Stimulated activated CD4-positive, alpha-beta T cell treated with anti-CD3 and anti-CD28 coated beads, Interleukin-4, amount 100 ng/mL, for 24 hours (primary cell): ENCODE measurements at places on chromosomes 13 and 19.

DNA sequence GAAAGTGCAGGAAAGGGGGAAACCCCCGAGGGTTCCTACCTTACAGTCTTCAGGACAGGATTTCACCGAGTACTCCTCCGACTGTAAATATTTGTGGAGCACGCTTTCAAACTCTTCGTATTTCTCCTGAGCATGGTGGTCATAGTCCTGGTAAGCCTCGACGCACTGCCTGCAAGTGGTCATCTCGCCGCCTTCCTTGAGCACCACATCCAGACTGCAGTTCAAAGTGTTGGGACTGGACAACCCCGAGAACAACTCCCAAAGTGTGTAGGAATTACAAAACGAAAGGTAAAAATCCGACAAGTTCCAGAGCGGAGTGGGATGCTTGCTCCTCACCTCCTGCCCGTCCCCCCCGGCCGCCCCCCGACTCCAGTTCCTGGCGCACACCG is 349.7 kb downstream of the LIG4 start:
- DNase-seq: no peak

GRCh38 chr13:57314897-57315520 is 148.0 kb downstream of the PRR20E start:
- no peak for DNase-seq

- peak; percentile 58 for DNase-seq
Measured at GRCh38 chr13:99339736-99340397, 32.7 kb upstream of the GPR183 start.

GRCh38 chr19:13827656-13828055 is 32.4 kb downstream of the ZSWIM4 start:
- no peak for DNase-seq

DNA sequence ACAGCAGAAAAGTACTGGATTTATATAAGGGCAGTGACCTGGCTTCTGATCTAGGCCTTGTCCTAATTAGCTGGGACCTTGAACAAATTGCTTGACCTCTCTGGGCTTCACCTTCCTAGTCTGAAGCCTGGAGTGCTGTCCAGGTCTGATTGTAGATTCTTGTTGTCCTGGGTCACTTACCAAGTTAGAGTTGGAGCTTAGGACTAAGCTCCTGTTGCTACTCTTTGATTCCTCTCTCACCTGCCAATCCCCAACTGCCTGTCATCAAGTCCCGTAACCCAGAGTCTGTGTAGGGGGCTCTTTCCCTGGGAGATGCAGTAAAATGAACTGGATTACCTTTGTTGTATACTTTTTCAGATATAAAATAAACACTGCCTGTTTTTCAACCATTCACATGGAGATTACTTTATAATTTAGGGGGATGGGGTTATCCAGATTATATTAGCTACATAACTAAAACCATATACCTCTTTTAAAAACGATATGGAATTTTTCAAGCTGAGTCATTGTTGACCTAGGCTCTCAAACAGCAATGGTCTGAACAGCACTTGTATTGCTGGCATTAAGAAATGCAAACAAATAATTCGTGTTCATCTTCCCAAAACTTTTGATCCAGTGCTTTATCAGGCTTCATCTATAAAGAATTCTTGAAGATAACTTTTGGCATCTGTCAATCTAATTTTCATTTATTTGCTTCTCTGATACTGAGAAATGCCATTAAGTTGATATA is 5.8 kb downstream of the ARHGAP35 start:
- no peak for DNase-seq

DNA sequence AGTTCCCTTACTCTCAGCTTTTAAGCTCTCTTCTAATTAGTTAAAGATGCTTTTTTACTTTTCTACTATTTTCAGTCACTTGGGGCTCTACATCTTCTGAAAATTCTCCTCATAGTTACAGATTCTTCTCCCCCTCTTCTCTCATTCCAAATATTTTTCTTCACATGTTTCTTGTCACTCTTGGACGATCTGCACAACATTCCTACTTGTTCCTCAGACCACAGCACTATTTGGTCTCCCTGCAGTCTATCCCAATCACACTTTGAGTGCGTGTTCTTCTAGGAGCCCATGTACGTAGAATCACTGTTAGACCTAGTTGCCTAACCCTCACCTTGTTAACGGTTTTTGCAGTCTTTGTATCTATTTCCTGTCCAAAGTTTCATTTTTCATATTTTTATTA is 222.5 kb upstream of the SPRY2 start:
- DNase-seq: no peak

- DNase-seq: no peak
Measured at GRCh38 chr13:93284064-93284463, 57.5 kb downstream of the GPC6 start.

- DNase-seq: no peak
Measured at GRCh38 chr13:24606486-24607170, 73.6 kb upstream of the ATP12A start.

GRCh38 chr19:9912551-9913236 is 23.6 kb downstream of the OLFM2 start:
- no peak for DNase-seq

DNA sequence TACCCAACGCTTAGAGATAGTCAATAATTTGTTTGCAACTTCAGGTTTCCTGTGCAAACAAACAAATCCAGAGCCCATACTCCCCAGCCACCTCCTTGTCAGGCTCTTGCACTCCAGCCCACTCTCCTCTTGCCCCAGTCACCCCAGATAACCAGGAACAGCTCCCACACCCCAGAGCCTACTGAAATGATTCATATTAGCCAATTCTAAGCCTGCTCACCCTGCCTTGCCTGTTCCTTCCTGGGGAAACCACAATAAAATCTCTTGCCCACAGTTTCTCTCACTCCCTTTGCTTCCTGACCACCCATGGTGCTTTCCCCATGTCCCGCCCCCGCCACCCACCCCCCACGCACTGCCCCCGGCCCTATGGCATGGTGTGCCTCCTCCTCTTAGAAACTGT is 3.8 kb upstream of the ACTL9 start:
- peak; percentile 38 for DNase-seq

GRCh38 chr13:113203507-113204377 is 4.7 kb downstream of the PCID2 start:
- no peak for DNase-seq

- no peak for DNase-seq
Measured at GRCh38 chr19:15296353-15296752, 36.0 kb downstream of the BRD4 start.

GRCh38 chr13:42876887-42877545 is 95.6 kb downstream of the FAM216B start:
- DNase-seq: no peak

DNA sequence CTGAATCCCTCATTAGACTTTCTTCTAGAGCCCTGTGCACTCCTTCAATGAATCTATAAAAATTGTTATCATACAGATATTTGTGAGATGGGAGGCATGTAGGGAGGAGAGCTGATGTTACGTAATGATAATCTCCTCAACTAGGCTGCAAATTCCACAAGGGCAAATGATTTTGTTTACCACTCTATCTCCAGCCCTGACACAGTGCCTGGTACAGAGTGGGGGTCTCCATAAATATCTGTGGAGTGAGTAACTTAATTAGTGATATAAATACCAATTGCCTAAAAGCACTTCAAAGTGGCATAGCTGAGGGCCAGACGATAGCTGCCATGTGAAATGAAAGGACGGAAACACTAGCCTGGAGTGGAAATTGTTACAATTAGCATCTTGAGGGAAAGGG is 54.2 kb downstream of the SERTM1 start:
- DNase-seq: no peak

DNA sequence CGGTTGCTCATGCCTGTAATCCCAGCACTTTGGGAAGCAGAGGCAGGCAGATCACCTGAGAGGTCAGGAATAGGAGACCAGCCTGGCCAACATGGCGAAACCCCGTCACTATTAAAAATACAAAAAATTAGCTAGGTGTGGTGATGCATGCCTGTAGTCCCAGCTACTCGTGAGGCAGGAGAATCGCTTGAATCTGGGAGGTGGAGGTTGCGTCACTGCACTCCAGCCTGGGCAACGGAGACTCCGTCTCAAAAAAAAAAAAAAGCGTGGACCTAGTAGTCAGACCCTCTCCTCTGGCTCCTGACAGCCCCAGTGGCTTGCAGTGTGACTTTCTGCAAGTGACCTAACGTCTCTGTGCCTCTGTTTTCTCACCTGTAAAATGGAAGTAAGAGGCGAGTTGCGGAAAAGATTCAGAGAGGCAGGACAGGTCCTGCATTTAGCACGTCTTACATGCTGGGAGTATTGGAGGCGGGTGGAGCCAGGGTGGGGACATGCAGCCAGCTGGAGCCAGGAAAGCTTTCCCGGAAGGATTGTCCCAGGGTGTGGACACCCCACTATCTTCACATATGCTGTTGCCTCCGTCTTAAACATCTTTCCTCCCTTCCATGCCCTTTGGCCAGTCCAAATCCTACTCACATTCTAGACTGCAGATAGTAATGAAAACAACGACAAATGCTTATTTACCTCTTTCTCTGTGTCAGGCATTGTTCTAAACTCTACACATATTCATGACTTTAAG is 2.9 kb downstream of the TUBB4A start:
- no peak for DNase-seq

- DNase-seq: no peak
Measured at GRCh38 chr13:95349267-95349666, 48.0 kb upstream of the ABCC4 start.

DNA sequence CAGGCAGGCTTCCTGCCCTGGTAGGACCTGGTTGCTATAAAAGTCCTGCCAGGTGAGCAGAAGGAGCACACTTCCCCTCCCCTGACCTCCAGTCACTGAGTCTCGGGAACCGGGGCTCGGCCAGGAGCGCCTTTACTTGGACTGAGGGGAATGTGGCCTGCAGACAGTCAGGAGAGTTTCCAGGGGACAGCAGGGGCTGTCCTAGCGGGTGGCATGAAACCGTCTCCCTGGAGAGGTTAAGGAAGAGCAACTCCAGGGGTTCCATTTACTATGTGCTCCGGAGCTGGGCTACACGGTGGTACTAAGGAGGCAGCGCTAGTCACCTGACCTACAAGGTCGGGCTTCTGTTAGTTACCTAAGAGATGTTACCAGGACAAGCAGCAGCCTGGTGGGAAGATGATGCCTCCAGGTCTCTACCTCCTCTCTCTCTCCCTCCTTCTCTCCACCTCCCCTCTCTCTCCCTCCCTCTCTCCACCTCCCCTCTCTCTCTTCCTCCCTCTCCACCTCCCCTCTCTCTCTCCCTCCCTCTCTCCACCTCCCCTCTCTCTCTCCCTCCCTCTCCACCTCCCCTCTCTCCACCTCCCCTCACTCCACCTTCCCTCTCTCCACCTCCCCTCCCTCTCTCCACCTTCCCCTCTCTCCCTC is 4.1 kb upstream of the CNOT3 start:
- DNase-seq: no peak

- DNase-seq: no peak
Measured at GRCh38 chr13:101452519-101453485, at the start of gene ITGBL1. Gene ITGBL1, plus strand, starts transcription at chr13:101452675. Its CDS starts 159 bp downstream, at chr13:101452834.

GRCh38 chr19:40641281-40641680 is 40.1 kb downstream of the LTBP4 start:
- DNase-seq: no peak

- DNase-seq: no peak
Measured at GRCh38 chr13:45873491-45874325, 22.2 kb upstream of the SIAH3 start.

DNA sequence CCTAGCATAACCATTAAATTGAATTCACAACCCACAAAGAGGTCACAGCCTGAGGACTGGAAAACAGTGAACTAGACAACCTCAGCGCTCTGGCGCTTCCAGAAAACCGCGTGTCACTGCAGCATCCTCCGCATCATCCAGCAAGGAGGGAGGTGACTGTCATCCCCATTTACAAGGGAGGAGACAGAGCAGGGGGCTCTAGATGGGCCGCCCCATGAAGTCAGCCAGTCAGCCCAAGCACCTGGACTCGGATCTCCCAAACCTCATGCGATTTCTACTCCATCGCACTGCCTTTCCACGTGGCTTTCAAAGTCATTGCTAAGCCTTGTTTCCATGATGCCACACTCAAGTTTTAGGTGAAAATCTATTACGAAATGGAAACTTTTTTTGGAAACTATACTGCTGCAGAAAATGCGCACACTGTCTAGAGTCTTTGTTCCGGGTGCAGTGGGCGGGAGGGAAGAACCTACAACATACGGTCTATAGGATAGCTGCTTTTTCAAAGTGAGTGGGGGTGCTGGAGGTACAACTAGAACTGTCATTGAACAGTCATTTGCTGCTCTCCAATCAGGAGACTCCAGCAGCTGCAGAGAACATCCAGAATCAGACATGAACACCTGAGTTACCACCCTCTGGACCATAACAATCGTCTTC is 2.8 kb downstream of the AP3D1 start:
- DNase-seq: peak; percentile 47
